NCI-H510A treated with DMSO at 0.1 percent for 48 hours (cell line): ENCODE measurements at places on chromosomes 3 and 15.

- DNase-seq: no peak
These were observed 72.9 kb downstream of the TM4SF4 start for GRCh38 chr3:149547413-149547812.

DNA sequence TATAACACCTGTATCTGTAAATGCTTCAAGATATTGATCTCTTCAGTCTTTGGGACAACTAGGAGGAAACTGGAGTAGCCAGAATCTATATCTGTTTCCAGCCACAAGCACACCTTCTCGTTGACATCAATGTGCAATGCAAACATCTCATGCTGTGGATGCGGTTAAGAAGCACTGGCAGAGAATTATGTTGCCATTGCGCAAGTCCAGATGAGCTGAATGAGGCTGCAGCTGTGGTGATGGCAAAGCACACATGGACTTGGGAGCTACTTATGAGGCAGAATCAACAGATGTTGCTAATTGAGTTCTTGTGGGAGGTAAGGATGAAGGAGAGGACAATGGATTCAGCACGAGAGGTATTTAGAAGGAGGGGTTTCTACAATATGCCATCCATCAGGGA, 90.9 kb downstream of the STRIT1 start:
- peak; percentile 23 for DNase-seq

DNA sequence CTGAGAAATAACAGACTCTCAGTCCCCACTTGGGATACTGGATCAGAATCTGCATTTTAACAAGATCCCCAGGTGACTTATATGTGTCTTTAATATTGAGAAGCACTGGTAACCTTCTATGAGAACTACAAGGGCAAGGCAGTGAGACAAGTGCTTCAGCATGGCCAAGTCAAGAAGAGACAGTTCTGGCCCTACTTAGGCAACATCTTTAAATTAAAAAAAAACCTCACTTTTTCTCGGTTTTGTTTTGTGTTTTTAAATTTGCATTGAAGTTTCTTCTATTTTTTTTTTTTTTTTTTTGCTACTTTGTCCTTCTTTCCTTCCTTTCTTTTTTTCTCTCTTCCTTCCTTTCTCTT, 42.5 kb upstream of the SPTSSB start:
- DNase-seq: no peak

GRCh38 chr3:54888873-54889272, 39.0 kb downstream of the LRTM1 start:
- no peak for DNase-seq

DNA sequence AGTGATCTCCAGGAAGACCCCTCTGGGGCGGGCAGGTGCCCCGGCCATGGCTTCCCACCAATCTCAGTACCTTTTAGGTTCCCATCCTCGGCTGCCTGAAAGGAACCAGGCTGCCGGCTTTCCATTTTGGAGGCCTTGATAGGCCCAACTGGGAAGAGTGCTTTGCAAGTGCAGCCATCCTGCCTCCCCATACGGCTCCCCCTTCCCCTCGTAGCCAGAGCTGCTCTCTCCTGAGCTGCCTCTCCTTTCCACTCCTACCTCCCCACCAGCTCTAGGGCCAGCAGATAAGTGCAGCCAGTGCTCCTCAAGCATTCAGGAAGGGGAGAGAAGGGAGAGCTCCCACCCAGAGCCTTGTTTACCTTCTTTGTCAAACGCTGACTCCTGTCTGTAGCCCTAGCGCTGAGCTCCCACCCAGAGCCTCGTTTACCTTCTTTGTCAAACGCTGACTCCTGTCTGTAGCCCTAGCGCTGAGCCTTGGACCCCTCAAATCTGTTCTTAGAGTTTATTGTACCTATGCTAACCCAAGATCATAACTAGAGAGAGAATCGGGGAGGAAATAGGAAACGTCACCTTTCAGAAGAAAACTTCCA, 133.0 kb downstream of the LRRK1 start:
- no peak for DNase-seq

- peak; percentile 31 for DNase-seq
These were observed 1.7 kb upstream of the FBXW12 start for GRCh38 chr3:48370333-48370713.

- DNase-seq: peak; percentile 3
These were observed 507 bp downstream of the SLC12A6 start for GRCh38 chr15:34336991-34337556.

GRCh38 chr15:80577552-80578205, 117.4 kb upstream of the ABHD17C start:
- DNase-seq: no peak

DNA sequence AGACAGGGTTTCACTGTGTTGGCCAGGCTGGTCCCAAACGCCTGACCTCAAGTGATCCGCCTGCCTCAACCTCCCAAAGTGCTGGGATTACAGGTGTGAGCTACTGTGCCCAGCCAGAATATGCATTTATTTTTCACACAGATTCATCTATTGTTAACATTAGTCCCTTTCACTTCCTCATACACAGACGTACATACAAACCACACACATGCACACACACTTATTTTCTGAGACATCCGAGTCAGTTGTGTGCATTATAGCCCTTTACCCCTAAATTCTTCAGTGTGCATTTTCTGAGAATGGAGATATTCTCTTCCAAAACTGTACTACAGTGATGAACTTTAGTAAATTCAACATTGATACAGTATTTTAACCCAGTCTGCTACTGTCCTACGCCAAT, 15.0 kb upstream of the MEX3B start:
- DNase-seq: no peak

DNA sequence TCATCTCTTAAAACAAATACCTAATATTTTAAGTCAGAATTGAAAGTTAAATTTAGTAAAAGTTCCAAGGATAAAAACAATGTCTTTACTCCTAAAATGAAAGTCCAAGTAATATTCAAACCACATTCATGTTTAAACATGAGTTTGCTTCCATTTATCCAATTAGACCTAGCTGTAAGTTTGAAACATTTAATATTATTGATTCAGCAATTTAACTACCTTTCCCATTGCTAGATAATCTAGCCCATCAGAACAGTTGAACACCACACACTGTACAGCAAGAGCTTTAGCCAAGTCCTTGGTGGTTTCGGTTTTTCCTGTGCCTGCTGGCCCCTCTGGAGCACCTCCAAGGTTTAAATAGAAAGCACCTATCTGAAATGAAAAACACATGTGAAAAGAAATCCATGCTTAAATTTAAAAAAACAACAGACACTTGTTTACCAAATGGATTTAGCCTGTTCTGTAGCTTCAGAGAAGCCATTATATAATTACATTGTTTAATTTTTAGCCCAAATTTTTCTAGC, 97.8 kb downstream of the DNAH12 start:
- no peak for DNase-seq

GRCh38 chr3:42148982-42149432, 57.9 kb downstream of the TRAK1 start:
- DNase-seq: no peak

GRCh38 chr3:15271785-15272381, 60.5 kb downstream of the SH3BP5 start:
- DNase-seq: no peak

GRCh38 chr3:45817831-45818522, 21.6 kb upstream of the SLC6A20 start:
- DNase-seq: peak; percentile 67

- DNase-seq: no peak
These were observed 43.3 kb downstream of the TGFBR2 start for GRCh38 chr3:30649572-30650318.

DNA sequence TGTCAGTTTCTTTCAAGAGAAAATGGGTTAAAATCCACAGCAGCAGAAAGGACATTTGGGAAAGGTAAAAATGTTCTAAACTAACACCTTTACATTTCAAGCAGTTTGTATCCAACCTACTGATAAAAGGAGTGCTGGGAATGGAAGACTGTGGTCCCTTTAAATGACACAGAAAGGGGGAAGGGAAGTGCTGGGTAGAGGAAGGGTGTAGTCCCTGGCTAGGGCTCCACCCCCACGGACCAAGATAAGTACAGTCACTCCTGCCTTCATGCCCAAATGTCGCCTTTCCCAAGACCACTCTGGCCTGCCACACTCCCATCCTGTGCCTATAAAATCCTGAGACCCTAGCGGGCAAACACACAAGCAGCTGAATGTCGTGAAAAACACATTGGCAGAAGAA, 350.9 kb upstream of the POU1F1 start:
- DNase-seq: no peak

DNA sequence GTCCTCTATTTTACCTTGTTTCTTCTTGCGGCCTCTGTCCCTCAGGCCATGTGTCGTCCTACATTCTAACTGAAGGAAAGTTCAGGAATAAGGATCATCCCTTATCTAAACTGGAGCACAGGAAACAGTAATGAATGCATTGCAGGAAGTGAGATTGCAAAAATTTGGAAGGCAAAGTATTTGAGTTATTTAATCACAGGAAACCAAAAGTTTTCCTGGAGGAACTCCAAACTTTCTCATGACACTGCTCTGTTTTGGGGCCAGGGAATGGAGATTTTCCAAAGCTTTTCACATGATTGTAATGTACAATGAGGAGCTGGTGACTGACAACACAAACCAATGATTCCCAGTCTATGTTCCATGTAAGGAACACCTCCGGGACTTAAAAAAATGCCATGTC, 57.8 kb upstream of the PLSCR4 start:
- no peak for DNase-seq

DNA sequence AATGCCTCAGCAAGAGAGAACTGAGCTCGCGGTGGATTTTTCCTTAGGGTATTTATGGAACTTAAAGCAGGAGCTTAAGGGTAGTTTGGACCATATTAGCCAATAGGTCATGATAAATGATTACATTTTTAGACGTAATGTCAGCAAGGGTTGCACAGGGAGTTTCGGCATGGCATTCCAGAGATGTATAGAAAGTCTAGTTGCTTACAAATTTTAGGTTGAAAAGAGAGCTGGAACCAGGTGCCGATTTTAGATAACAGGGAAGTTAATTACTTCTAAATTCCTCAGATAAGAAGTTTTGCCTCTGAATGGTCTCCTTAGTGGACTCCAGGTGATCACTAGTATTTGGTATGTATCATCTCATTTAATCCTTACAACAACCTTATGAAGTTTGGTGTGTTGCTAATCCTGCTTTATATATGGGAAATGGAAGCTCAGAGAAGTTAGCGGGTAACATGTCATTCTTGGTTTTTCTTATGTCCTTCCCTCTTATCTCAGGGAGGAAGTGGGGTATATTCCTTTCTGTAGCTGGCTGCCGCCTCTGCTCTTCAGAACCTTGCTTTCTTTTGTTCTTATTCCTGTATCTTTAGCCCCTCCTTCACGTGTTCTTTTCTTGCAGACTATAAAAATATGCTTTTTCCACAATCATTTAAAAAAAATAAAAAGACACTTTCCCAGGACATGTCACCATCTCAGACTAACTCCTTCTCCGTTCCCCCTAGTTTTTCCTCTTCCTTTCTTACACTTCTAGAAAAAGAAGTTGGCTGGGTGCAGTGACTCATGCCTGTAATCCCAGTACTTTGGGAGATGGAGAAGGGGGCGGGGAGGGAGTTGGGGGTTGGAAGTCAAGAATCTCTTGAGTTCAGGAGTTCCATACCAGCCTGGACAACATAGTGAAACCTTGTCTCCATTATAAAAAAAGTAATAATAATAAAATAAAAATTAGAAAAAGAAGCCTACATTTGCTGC, 25.7 kb downstream of the IQGAP1 start:
- no peak for DNase-seq

DNA sequence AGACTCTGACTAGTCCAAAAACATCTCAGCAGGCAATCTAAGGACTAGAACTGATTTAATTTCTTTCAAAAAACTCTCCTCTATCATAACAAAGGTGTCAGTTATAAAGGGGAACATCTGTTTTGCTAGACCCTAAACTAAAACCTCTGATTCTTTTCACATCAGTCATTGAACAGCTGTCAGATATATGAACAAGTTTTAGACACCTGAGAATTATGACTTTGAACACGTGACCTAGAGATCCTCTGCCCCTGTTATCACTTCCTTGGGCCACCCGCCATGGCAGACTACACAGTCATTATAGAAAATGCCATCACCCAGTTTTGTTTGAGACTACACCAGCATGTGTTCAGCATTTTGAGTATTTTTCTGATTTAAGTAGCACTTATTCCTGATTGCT, 282.3 kb upstream of the TBL1XR1 start:
- no peak for DNase-seq

GRCh38 chr3:30516238-30516637, 90.2 kb upstream of the TGFBR2 start:
- no peak for DNase-seq

DNA sequence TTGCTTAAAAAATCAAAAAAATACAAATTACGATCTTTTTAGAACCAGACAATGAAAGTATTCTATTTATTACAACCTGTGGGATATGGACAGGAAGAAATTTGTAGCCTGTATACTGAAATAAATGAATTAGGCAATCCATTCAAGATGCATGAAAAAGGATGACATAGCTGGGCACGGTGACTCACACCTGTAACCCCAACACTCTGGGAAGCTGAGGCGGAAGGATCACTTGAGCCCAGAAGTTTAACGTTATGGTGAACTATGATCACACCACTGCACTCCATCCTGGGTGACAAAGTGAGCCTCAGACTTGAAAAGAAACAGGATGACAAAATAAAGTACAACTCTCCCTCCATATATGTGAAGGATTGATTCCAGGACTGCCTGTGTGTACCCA, 74.1 kb downstream of the MSL2 start:
- no peak for DNase-seq

DNA sequence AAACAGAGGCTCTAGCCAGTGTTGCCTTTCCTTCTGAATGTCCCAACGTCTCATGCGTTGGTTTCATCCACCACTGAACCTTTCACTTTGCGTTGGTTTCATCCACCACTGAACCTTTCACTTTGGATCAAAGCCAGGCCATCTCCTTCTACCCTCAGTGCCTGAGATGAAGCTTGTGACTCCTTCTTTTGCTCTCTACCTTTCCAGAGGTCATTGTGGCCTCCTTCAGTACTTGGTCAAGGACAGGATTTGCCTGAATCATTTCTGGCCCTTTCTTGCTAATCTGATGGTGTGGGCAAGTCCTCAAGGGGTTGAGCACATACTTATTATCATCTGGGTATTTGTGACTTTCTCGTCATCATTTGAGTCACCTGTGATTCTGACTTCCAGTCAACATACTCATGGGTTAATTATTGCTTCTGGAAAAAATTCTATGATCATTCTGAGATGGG, 50.0 kb downstream of the SELENOT start:
- DNase-seq: no peak

- no peak for DNase-seq
These were observed 3.4 kb downstream of the CD96 start for GRCh38 chr3:111545349-111545748.

- DNase-seq: no peak
These were observed 327.4 kb downstream of the NAALADL2 start for GRCh38 chr3:175186511-175186910.

- DNase-seq: no peak
These were observed 21.6 kb downstream of the SPTSSB start for GRCh38 chr3:161349529-161350312.

DNA sequence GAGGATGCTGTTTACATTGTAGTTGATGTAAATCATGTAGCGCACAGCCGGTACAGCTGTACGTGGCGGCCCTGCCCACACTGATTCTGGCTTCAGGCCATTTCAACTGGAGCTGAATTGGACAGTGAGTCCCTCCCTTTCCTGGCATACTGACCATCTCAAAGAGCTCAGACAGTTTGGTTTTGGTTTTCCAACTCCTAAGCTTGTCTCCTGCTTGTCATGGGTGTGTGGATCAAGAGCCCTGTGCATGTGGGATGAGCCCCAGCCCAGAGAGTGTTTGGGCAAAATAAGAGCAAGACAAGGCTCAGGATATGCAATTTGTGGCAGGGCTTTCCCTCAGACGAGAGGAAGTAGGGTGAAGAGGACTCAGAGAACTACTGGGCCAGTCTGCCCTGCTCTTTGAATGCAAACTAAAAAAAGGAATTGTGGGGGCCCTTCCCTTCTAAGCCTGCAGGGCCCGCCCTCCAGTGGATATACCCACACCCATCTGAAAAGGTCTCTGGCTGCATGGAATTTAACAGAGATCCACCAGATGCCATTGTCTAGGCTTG, 13.3 kb downstream of the ITGA11 start:
- peak; percentile 17 for DNase-seq
